ENCODE measurements at places on chromosomes 2 and 18.

DNA sequence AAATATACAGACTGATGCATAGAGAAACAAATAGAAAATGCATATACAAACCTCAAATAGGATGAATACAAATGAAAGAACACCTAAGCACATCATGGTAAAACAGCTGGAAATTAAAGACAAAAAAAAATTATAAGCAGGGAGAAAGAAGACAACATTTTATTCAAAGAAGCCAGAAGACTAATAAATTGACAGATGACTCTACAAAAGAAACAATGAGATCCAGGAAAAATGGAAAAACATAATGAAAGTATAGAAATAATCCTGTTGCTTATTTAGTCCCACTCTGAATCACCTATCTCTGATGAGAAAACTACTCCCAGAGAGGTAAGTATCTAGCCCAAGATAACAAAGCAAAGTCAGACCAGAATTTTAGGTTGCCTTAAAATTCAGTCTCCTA, 143.4 kb downstream of the RBM43 start:
- no peak for DNase-seq

GRCh38 chr2:73018188-73018825, 53.2 kb downstream of the SFXN5 start:
- no peak for DNase-seq

DNA sequence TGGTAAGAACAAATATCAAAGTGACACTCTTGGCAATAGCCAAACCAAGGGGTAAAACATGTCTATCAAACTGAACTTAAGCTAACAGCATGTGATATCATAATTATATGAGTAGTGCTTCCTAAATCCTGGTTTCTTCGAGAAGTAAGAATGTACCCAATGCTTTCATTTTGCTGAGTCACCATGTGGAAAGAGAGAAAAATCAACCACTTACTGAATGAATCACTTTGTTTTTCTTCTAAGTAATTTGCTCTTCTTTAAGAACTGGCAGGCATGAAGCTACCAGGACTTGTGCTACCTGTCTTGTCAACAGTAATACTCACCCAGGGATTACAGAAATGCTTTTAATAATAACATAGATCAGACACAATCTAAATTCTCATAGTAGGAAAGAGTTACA, 19.0 kb upstream of the DUSP19 start:
- DNase-seq: no peak

DNA sequence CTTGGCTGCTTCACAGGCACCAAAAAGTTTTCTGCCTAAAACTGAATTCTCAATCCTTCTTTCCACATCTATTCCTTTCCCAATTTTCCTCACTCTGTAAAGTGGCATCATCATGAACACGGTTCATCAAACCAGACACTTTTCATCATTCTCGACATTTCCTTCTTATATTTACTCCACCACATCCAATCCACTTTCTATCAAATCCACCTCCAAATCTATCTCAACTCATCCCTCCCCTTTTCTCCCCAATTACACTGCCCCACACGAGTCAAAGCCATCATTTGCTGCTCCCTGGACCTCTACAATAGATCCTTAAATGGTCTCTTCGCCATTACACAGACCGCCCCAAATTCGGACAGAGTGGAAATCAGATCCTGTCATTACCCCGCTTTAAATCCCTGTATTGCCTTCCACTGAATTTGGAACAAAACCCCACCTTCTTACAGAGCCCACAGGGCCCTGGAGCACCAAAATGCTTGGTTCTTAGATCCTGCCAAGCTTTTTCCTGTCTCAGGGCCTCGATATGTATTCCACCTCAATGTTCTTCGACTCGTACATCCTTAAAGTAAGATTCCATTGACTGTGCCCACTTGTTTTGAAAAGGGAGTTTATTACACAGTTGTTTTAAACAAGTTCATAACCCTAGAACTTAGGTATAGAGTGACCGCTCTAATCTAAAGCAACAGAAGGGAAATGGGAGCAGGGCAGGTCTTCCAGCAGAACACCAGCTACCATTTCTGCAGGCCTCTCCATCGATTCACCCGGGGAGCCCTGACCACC, 856 bp downstream of the ACAA2 start:
- DNase-seq: no peak

DNA sequence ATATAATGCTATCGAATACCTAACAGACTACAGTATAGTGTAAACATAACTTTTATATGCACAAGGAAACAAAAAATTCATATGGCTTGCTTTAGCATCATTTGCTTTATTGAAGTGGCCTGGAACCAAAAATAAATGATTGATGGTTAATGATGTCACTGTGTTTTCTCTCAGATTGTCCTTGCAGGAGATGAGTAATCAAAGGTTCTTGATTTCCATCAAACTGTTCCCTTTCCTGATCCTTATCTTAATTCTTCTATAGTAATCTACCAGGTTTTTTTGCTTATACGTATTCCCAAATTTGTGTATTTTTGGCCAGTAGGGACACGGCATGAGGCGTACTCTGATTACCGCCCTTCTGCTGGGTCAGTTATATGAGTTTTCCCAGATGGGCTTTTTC, 104.9 kb upstream of the CXCR4 start:
- DNase-seq: no peak

DNA sequence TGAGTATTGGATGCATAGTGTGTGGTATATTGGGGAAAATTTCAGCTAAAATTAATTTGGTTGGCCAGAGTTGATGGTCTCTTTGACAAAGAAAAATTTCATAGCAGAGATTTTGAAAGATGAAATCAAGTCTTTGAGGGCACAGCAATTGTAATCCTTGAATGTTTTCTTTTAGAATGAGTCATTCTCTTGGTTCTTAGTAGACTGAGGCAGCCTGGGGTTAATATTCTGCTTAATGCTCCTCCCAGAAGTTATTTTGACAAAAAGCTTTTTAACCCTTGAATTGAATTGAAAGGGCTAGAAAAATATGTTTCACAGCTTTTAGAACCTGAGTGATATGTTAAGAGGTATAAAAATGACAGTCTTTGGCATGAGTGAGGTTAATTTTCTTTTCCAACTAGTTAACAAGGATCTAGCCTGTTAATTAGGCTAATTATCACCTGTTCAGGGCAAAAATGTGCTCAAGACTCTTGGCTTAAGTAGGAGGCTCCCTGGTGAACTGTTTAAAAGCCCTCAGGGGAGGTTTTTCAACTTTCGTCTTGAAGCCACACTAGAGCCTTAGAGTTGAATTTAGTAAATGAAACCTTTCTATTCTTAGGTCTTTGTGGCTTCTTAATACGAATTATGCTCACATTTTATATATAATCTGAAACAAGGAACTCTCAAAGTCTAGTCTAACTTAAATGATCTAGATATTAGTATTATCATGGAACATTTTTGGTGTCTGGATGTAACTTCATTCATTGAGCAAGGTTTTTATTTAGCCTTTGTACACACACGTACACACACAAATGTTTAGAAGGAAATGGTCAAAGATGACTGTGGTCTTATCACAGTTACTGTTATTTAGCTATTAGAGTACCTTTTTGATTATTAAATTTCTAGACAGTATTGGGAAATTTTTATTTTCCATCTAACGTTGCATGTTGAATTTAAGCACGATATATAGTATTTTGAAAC, 272.5 kb downstream of the ZNF407 start:
- DNase-seq: no peak

DNA sequence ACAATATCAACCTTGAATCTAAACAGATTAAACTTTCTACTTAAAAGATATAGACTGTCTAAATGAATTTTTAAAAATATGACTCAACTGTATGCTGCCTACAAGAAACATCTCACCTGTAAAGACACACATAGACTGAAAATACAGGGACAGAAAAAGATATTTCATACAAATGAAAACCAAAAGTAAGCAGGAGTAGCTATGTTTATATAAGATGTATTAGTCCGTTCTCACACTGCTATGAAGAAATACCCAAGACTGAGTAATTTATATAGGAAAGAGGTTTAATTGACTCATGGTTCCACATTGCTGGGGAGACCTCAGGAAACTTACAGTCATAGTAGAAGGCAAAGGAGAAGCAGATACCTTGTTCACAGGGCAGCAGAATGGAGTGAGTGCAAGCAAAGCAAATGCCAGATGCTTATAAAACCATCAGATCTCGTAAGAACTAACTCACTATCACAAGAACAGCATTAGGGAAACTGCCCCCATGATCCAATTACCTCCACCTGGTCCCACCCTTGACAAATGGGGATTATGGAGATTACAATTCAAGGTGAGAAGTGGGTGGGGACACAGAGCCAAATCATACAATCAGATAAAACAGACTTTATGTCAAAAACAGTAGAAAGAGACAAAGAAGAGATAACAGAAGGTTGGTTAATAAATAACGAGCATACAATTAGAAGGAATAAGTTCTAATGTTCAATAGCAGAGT, 214.4 kb upstream of the SLC39A10 start:
- DNase-seq: no peak

GRCh38 chr18:29259838-29260237, 1082.9 kb upstream of the CDH2 start:
- no peak for DNase-seq

GRCh38 chr18:43022874-43023273, 92.6 kb downstream of the RIT2 start:
- no peak for DNase-seq

DNA sequence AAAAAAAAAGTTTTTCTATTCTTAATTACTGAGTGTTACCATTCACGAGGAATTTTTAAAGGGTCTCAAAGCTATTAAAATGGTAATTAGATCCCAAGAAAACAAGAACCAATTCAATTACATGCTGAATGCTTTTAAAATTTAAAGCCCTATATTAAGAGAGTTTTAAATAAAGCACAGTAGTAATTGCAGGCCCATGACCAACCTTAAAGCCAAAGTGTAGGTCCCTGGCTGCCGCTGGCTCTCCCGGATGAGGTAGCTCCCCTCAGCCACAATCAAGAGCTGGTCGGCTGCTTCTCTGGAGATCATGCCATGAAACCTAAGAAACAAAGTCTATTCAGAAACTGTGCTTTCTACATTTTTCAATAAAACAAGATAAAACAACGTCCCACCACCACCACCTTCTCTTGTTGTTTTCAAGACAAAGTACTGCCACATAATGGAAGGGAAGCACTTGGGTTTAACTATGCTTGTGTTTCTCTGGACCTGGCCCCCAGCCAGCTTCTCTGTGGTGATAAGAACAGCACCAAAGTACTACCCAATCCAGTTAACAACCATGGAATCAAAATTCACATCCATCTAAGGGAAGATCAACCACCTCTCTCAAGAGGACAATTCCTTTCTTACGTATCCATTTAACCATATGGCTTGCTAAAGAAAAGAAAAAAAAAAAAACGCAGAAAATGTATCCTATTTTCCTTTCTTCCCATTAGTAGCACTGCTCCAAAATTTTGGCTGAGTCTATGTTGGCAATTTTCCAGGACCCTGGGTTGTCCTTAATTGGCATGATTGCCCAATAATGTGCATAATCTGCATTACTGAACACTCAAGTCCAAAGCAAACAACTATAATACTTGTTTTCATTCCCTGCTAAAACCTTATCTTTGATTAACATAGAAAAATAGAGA, 90.1 kb downstream of the CHN1 start:
- no peak for DNase-seq

DNA sequence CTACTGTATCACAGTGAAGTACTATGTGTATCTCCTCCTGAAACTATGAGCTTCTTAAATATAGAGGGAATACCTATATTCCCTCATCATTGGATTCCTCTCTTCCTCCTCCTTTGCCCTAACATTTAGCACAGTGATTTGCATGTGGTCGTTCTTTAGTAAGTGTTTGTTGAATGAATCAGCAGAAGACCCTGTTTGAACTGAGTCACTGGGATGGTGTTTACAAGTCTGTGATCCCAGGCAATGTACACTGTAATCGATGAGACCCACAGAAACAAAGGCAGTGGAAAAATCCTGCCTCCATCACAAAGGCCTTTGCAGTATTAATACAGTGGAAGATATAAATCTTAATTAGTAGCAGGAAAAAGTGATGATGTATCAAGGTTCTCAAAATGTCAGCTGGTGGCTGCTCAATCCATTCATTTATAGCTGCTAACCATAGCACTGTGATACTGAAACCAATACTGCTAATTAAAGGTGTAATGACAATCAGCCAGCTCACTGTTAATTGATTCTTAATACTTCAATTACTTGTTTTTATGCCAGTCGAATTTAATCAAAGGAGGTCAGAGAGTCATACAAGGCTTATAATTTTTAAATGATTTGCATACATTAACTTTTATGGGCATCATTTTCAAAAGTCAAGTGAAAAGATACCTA, 20.8 kb upstream of the MYO3B start:
- no peak for DNase-seq

GRCh38 chr2:74948779-74949178, 9.7 kb upstream of the POLE4 start:
- no peak for DNase-seq

DNA sequence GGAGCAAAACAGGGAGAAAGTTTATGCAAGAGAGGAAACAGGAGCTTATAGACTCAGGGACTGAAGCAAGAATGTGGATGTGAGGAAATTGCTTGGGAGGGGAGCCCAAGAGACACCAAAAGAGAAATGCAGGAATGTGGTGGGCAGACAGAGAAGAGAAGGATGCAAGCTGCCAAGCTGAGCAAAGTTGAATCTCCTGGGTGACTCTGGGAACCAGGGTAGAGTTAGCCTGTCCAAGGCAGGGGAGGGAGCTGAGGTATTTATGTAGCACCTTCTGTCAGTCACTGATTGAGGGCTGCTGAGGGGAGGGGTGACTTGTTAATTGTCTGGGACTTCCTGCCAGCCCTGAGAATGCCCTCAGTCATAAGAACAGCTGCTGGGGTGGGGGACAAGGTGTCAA, 464.3 kb downstream of the NBAS start:
- DNase-seq: no peak

DNA sequence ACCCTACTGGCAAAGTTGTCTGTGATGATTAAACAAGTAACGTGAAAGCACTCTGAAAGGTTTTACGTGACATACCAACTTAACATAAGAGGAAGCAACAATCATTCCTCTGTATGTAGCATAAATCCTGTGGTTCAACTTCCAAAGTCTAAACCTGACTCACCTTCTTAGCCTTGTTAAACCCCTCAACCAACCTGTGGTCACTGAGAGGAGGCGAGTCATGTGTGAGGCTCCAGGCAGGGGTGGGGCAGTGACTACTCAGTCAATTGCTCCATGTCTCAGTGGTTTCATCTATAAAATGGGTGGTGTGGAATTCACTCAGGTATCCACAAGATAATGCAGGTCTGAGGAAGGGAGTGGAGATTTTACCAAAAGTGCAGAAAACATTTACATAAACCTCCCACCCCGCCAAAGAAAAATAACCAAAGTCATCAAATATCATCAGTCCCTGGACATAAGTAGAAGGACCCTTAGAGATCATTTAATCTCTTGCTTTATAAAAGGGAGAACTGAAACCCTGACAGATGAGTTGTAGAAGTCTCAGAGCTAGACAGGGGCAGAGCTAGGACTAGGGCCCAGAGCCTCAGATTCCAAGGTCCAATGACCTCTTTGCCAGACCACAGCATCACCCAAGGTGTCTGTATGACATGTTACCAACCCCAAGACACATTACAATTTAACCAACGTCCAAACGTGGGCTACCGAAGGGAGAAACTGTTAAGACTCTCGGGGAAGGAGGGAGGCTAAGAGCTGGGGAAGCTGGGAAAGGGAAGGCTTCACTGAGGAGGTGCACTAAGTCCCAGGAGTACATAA, 3.7 kb upstream of the PCBP1 start:
- no peak for DNase-seq

Measured in neural crest cell (in vitro differentiated cells).